ENCODE measurements at places on chromosomes 5 and 9.

DNA sequence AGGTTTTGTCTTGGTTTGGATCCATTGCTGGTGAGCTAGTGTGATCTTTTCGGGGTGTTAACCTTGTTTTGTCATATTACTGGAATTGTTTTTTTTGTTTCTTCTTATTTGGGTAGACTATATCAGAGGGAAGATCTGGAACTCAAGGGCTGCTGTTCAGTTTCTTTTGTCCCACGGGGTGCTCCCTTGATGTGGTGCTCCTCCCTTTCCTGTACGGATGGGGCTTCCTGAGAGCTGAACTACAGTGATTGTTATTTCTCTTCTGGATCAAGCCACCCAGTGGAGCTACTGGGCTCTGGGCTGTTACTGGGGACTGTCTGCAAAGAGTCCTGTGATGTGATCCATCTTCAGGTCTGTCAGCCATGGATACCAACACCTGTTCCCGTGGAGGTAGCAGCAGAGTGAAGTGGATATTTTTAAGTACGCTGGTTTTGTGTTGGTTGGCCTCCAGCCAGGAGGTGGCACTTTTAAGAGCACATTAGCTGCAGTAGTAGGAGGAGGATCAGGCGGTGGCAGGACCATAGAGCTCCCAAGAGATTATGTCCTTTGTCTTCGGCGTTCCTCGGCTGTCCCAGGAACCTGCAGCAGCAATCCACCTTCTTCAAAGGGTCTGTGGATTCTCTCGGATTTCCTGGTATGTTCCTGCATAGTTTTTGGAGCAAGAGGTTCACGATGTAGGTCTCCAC is 27.2 kb downstream of the SCAMP1 start:
- no peak for DNase-seq

- DNase-seq, result no peak
Measured at GRCh38 chr9:78320875-78321496, 24.1 kb downstream of the PSAT1 start.

DNA sequence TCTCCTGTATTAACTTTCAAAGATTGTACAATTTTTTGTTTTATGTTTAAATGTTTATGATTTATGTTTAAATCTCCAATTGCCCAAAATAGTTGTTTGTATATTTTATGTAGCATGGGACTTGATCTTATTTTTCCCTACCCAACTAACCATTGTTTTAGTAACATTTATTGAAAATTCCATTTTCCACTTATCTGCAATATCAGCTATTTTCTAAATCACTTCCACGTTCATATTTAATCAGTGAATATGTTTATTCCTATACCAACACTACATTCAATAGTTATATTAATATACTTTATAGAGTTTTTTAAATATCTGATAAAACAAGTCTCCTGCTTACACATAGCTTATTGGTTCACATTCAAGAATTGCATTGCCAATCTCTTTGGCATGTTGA is 532.2 kb downstream of the CHSY3 start:
- DNase-seq, result no peak

GRCh38 chr9:27385606-27386322 is 88.8 kb upstream of the EQTN start:
- no peak for DNase-seq

- DNase-seq, result peak; percentile 89
Measured at GRCh38 chr9:32384364-32385151, at the start of gene ACO1. TSS of gene ACO1 (plus strand) at chr9:32384643. CDS start at chr9:32405507, 20,864 bp downstream.

DNA sequence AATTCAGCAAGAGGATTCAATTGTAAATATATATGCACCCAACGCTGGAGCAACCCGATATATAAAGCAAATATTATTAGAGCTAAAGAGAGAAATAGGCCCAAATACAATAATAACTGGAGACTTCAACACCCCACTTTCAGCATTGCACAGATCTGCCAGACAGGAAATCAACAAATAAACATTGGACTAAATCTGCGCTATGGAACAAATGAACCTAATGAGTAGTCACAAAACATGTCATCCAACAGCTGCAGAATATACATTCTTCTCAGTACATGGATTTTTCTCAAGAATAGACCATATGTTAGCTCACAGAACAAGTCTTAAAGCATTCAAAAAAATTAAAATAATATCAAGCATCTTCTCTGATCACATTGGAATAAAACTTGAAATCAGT is 86.1 kb upstream of the SLC1A1 start:
- no peak for DNase-seq

- no peak for DNase-seq
Measured at GRCh38 chr9:34866614-34867013, 91.5 kb upstream of the PHF24 start.
